ENCODE measurements at places on chromosomes 4 and X. TPM values are rescaled to one million over a fixed set of nuclear protein-coding genes. Genes with fewer than 3 reads are reported as not detected.

The ASMT gene
- total RNA-seq: 0.44 TPM

The ABCB7 gene
- total RNA-seq: 29.1 TPM

The TTC29 gene
- not detected for total RNA-seq

DNA sequence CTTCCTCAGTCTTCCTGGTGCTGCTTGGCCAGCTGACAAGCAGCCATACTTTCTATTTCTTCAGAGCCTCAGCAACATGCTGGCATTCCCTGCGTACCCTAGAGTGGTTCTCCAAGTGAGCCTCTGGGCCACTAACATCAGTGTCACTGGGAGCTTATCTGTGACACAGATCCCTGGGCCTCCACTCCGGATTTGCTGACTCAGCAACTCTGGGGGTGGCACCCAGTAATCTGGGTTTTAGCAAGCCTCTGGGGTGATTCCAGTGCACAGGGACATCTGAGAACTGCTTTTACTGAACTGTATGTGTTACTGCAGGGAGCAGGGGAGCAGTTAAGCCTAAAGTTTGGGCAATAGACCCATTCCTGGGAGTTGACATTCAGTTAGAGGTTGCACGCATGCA is 28.2 kb upstream of the HMGB3 start:
- H3K27ac ChIP-seq: no peak overlapping the region
- DNase-seq: no peak
- no peaks in the 10 kb centered on the region for H3K36me3 ChIP-seq

DNA sequence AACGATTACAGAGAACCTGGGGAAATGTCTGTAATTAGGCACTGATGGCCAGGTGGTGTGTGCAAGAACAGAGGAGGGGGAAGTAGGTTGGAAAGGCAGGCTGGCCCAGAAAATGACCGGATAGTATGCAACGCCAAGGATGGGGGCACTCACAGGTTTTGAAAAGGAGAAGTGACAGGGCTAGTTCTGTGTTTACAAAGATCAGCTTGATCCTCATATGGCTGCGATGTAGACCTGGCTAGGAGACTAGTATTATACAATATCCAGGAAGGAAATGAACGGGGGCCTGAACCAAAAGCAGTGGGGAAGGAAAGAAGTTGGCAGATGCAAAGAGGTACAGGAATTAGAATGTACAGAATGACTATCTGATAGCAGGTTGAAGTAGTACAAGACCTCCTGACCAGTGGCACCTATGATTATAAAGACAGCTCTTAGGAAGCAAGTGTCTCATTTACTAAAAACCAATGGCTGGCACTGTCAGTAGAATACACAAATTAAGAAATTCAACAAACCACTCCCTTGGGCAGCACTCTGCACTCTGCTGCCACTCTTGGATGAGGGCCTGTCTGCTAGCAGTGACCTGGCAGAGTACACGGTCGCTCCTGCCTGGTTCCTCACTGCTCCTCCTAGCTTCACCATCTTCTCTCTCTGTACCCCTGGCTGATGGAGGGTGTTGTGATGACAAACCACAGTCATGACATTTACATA is 14.1 kb downstream of the MFAP3L start:
- no peaks in the 10 kb centered on the region for H3K36me3 ChIP-seq
- no peaks in the 10 kb centered on the region for H3K27me3 ChIP-seq
- no peak overlapping the region for H3K4me3 ChIP-seq
- H3K4me1 ChIP-seq: no peaks in the 10 kb centered on the region
- no peak for DNase-seq

DNA sequence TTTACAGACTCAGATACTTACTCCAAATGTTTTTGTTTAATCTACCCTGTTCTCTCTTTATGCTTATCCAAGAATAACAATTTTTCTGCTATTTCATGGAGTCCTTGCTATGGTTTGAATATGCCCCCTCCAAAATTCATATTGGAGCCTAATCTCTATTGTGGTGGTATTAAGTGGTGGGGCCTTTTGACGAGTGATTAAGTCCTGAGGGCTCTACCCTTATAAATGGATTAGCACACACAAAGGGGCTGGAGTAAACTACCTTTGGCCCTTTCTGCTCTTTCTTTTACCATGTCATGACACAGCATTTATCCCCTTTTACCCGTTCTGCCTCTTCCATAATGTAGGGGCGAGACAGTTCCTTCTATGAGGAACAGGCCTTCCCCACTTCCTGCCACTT is 285.5 kb downstream of the GASK1B start:
- DNase-seq: no peak
- no peak overlapping the region for H3K27ac ChIP-seq
- H3K4me1 ChIP-seq: no peaks in the 10 kb centered on the region
- H3K27me3 ChIP-seq: no peaks in the 10 kb centered on the region
- no peaks in the 10 kb centered on the region for H3K36me3 ChIP-seq

DNA sequence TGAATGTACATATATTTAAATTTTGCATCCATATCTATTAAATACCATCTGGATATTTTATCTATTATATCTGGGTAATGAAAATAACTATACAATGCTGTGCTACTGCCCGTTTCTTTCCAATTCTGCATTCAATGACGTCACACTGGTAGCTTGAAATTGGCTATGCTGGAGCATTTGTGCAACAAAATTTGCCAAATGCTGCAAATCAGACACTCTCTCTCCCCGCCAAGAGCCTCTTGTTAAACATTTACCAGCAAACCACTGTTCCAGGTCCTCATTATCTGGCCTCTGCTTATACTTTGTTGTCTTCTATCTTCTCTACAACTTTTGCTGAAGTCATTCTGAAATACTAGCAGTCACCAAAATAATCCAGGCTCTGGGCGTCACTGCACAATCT is 938.4 kb upstream of the FTHL17 start:
- H3K36me3 ChIP-seq: no peaks in the 10 kb centered on the region
- H3K27ac ChIP-seq: no peak overlapping the region
- no peaks in the 10 kb centered on the region for H3K27me3 ChIP-seq
- H3K4me1 ChIP-seq: no peaks in the 10 kb centered on the region
- DNase-seq: no peak
- no peak overlapping the region for H3K4me3 ChIP-seq

DNA sequence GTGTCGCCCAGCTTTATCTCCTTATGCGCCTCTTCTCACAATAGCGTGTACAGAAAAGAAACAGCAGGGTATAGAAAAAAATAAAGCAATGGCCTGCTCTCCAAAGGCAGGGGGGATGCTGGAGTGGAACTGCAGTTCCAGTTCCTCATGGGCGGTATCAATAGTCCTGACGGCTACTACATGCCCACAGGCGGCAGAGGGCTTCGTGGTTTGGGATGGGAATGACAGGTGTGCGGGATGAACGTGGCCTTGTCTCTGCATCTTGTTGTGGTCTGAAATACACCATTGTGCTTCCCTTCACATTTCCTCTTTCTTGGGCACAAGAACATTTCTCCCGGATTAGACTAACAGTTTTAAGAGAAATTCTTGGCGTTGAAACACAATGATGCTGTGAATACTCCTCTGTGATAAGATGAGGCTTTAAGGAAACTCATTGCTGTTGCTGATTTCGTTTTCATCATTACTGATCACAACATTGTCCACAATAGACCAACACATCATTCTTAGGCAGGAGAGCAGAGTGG is 124.1 kb upstream of the IGFBP7 start:
- no peaks in the 10 kb centered on the region for H3K36me3 ChIP-seq
- H3K27ac ChIP-seq: peak overlapping the region; percentile 83
- no peak overlapping the region for H3K4me3 ChIP-seq
- H3K27me3 ChIP-seq: no peaks in the 10 kb centered on the region

DNA sequence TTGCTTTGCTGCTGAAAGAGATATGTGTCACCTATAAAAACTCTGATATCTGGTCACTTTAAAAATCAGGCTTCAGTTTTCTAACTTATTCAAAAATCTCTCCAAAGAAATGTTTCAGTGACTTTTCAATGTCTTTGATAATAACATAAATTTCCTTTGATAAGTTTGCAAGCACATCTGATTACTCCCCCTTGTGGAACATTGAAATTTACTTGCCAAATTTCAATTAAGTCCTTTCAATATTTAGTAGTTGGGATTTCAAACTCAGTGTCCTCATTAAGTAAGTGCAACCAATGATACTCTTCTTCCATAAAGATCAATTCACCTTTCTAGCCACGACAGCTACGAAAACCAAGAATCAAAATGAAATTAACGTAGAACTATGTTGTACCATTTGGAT is 151.3 kb upstream of the FAM47C start:
- DNase-seq: no peak
- H3K4me1 ChIP-seq: no peaks in the 10 kb centered on the region
- H3K4me3 ChIP-seq: no peak overlapping the region
- no peaks in the 10 kb centered on the region for H3K36me3 ChIP-seq
- H3K27ac ChIP-seq: no peak overlapping the region
- H3K27me3 ChIP-seq: no peaks in the 10 kb centered on the region

DNA sequence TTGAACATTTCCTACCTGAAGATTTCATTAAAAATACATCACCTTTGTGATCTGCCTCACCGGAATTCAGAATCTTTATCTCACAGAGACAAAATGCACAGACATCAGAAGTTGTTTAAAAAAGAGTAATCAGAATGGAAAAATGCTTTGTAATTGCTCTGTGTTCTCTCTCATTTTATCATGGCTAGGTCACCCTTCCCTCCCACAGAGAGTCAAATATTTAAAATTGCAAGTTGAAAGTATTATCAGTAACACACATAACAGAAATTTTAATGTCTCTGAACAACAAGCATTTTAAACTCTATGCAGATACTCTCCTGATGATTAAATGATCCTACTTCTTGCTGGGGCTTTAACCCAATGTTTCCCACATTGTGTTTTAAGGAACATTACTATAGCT is 362.0 kb downstream of the CBLL2 start:
- no peaks in the 10 kb centered on the region for H3K36me3 ChIP-seq
- H3K4me3 ChIP-seq: no peak overlapping the region
- H3K27me3 ChIP-seq: peaks cover 10% of the 10 kb centered on the region
- H3K4me1 ChIP-seq: no peaks in the 10 kb centered on the region

GRCh38 chr4:174627473-174627872 is 105.2 kb upstream of the HPGD start:
- no peak for DNase-seq
- H3K27ac ChIP-seq: no peak overlapping the region
- H3K36me3 ChIP-seq: no peaks in the 10 kb centered on the region
- no peaks in the 10 kb centered on the region for H3K27me3 ChIP-seq

Measured in neural crest cell (in vitro differentiated cells).